ENCODE measurements at places on chromosomes 11 and 22.

DNA sequence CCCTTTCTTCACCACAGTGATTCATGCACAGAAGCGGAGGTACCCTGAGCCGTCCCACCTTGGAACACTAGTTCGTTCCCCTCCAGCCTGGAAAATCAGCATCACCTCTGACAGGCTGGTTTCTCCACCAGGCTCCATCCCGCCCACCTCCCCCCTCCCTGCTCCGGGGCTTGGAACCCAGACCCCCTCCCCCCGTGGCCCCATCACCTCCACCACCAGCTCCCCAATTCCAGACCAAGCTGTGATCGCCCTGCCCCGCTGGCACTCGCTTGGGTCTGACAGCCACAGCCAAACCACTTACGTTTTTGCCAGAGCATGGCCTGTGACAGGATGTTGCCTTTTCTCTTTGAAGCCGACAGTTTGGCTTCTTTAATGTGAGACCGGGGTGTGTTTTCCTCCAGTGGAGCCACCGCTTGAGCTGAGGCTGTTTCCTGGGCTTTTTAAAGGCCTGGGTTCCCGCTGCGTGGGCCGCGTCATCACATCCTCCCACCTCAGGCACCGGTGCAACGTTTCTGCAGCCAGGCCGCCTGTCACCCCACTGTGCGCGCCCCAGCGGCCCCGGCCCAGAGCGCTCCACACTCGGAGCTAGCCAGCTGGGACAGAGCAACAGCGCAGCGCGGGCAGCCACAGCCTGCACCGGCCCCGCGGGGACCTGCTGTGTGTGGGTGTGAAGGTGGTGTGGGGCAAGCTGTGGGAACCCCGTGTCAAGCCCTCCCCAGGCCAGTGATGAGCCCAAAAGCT lies at the start of gene POU2AF1:
POU2AF1 (minus strand) TSS at position 415 of the 741 bp plus-strand sequence; CDS start at position 317, 98 bp downstream.
- DNase-seq: peak; percentile 86

GRCh38 chr11:78259777-78260487 lies 71.2 kb downstream of the USP35 start:
- DNase-seq: no peak

- DNase-seq: no peak
These were observed 128.8 kb downstream of the NTM start for GRCh38 chr11:131499199-131499598.

GRCh38 chr11:69101115-69101791 lies 52.5 kb downstream of the TPCN2 start:
- DNase-seq: peak; percentile 69

DNA sequence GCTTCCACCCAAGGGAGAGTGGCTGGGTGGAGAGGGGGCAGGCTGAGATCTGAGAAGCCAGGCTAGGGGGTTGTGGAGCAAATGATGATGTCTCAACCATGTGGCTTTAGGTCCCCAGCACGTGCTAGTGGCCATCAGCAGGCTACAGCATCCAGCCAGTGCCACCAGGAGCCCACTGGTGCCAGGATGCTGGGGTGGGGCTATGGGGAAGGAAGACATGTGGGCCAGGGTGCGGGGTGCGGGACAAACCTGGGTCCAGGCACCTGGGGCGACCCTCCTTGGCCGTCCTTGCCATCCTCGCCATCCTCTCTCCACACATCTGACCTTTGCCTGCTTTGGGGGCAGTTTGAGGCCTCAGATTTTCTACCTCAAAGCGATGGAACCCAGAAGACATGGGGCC lies 104.3 kb downstream of the KCNQ1 start:
- DNase-seq: no peak

- no peak for DNase-seq
These were observed 89.1 kb upstream of the USP47 start for GRCh38 chr11:11752679-11753078.
